ENCODE measurements at places on chromosomes 3 and 15.

- no peak for DNase-seq
These were observed 26.5 kb downstream of the MEF2A start for GRCh38 chr15:99592145-99592791.

DNA sequence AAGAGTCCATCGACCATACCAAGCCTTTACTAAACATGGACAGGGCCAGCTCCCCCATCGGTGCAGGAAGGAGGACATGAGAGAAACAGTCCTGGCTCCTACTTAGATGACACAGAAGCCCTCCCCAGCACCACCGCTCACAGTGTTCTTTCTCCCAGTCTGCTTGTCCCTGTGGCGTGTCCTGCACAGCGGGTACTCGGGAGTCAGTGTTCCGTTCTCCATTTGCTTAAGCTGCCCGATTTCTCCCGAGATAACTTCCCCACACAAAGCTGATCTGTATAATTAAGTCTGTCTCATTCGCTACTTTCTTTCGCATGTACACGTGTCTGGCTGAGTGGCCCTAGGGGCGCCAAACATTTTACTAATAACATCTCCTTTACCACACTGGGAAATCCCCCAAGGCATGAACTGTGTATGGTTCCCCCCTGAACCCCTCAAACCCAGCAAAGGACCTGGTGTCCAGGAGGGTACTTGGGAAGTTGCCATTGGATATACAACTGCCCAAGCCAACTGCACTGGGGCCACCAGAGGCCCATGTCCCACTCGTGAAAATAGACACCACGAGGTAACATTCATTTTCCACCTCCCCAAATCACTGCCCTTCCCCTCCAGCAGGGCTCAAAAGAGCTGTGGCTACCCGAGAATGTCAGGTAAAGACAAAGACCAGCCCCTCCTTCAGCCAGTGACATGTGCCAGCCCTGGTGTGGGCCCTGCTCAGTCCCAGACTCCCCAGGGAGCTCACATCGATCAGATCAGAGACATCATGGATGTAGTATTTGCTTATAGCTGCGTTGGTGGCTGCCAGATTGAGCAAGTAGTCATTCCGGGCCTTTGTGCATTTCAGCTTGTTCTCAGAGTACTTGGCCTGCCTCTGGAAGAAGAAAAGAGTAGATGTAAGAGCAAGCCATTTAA lies 96.5 kb upstream of the RAD18 start:
- DNase-seq = no peak

DNA sequence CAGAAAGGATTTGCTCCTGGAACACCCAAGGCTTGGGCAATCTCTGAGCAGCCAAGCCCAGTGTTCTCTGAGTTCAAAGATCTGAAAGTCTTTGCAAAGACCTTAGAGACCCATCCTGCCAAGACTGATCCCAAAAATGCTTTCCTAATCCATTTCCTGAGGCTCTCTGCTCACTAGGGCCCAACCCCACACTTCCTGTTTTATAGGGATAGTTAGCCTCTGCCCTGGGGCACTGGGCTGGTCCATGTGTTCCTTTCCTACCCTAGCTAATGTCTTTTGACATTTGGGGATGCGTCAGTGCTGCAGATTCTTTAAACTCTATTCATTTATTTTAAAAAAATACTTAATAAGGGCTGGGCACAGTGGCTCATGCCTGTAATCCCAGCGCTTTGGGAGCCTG lies 372.7 kb downstream of the ROBO2 start:
- no peak for DNase-seq

GRCh38 chr3:156626104-156626503 lies 48.3 kb upstream of the TIPARP start:
- no peak for DNase-seq

DNA sequence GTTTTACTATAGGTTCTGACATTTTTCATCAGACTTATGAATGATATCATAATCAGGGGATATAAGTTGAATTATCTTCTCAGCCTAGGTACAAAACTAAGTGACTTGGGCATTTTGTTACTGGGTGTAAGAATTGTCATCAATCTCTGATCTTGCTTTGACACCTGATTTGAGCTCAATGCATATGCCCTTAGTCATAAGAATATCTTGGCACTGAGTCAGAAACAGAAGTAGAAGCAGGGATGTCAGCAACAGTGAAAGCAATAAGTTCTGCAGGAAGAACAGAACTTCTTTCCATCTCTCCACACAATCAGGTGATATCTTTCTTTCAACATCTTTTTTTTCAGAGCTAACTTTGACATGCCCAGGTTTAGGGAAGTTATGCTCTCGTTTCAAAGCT lies 14.6 kb downstream of the SLITRK3 start:
- DNase-seq = no peak

- DNase-seq = no peak
These were observed 6.7 kb downstream of the CHMP2B start for GRCh38 chr3:87233805-87234204.

DNA sequence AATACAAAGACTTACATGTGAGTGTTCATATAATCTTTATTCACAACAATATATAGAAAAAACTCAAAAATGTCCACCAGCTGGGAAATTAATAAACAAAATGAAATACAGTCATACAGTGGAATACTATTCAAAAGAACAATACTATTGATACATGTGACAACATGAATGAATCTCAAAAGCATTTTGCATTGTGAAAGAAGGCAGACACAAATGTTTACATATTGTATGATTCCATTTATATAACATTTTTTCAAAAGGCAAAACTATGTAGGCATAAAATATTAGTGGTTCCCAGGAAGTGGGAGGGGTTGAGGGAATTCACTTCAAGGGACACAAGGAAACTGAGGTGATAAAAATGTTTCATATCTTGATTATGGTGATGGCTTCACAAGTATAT lies 303.2 kb downstream of the CTNNB1 start:
- DNase-seq = no peak

GRCh38 chr3:78871048-78871447 lies 896.8 kb downstream of the ROBO1 start:
- DNase-seq = no peak

GRCh38 chr15:67744331-67745072 lies 80.8 kb upstream of the SKOR1 start:
- DNase-seq = no peak

- DNase-seq = no peak
These were observed 392.7 kb upstream of the TBL1XR1 start for GRCh38 chr3:177589911-177590381.

DNA sequence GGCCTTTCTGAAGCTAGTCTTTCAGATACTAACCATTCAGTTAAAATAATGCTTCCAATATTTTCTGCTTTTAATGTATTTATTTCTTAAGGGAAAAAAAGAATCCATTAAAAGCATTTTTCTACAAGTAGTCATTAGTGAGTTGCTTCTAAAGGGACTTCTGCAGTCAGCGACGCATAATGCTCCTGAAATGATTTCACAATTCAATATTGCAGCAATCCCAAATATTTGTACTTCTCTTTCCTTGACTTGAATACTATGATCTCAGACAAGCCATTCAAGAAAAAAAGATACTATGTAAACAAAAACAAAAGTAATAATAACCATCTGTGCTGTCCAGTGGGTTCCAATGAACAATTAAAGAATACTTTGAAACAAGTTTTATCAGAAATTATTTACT lies 681.0 kb downstream of the DIPK2A start:
- DNase-seq = no peak

GRCh38 chr3:35663471-35663870 lies 24.1 kb downstream of the ARPP21 start:
- DNase-seq = no peak

GRCh38 chr3:71120012-71120411 lies 463.5 kb downstream of the FOXP1 start:
- DNase-seq = no peak
